Activated CD4-positive, alpha-beta T cell treated with anti-CD3 and anti-CD28 coated beads for 24 hours (primary cell): ENCODE measurements at places on chromosomes 13 and 19.

DNA sequence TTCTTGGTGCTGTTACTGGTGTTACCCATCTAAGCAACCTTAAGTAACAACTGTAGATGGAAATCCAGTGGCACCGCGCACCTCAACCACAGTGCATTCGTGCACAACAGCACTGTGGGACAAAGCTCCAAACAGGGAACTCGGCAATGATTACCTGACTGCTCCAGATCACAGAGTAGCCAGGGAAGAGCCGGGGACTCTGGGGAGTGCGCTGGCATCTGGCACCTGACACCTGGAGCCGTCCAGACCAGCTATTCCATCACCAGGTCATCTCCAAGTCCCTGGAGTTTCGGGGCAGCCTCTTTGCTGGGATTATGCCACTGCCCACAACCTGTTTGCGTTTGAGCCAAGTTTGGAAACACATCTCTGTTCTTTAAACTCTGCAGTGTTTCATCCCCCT is 62.0 kb downstream of the COL4A1 start:
- no peak for DNase-seq

DNA sequence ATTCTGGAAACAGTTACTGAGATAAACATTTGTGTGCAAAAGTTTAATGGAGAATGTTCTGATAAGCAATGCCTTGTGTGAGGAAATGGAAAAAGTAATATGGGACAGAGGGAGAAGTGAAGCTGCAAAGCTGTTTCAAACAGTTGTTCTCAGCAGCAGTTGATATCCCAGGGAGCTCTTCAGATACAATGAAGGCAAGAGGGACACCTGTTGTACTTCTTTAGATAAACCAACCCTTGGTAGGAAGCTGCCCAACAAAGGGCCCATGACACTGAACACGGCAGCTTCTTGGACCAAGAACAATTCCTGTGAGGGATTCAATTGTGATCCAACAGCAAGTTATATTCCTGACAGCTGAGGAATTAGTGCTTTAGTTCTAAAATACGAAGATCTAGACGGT is 894.3 kb upstream of the PCDH20 start:
- DNase-seq = no peak

DNA sequence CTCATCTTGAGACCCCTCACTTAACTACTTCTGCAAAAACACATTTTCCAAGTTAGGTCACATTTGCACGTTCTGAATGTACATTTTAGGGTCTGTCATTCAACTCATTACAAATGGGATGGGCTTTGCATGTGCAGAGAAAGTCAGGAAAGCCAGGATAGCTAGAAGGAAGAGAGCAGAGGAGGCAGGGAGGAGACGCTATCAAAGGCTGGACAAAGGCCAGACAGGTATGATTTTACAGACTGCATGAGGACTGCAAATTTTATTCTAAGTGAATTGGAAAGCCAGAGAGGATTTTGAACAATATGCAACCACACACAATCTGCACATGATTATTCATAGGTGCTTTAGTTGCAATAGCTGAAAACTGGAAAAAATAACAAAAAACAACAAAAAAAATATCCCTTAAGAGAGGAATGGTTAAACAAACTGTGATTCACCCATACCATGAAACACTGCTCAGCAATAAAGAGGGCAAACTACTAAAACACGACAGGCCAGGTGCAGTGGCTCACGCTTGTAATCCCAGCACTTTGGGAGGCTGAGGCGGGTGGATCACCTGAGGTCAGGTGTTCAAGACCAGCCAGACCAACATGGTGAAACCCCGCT is 21.1 kb downstream of the SYDE1 start:
- no peak for DNase-seq

DNA sequence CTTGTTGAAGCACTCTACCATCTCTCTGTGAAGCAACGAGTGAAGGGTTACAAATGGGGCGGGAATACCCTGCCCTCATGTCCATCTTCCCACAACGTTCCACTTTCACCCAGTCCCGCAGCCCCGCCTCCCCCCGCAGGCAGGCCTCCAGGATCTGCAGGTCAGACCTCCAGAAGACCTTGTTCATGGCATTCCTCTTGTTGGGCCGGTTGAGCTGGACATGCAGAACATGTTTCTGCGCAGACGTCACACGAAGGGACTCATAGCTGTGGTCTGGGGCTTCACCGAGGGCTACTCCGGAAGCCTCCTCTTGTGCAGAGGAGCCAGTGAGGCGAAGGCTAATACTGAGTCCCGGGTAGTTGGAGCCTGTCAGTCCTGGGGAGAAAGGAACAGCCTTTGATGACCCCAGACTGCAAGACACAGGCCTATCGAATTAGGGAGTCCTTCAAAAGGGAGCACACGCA is 420 bp downstream of the ECH1 start:
- DNase-seq = peak; percentile 22

- DNase-seq = no peak
Measured at GRCh38 chr13:74646091-74646490, 511.9 kb upstream of the KLF12 start.

- DNase-seq = no peak
Measured at GRCh38 chr13:29196409-29197074, 376.4 kb downstream of the MTUS2 start.

GRCh38 chr13:21232599-21232998 is 56.1 kb downstream of the MRPL57 start:
- no peak for DNase-seq

- DNase-seq = peak; percentile 86
Measured at GRCh38 chr19:39411832-39412099, 703 bp upstream of the PLEKHG2 start.

- DNase-seq = no peak
Measured at GRCh38 chr19:10289836-10290356, at the start of gene ICAM5. Gene ICAM5, plus strand, starts transcription at chr19:10289952. Its CDS starts 92 bp downstream, at chr19:10290044.

DNA sequence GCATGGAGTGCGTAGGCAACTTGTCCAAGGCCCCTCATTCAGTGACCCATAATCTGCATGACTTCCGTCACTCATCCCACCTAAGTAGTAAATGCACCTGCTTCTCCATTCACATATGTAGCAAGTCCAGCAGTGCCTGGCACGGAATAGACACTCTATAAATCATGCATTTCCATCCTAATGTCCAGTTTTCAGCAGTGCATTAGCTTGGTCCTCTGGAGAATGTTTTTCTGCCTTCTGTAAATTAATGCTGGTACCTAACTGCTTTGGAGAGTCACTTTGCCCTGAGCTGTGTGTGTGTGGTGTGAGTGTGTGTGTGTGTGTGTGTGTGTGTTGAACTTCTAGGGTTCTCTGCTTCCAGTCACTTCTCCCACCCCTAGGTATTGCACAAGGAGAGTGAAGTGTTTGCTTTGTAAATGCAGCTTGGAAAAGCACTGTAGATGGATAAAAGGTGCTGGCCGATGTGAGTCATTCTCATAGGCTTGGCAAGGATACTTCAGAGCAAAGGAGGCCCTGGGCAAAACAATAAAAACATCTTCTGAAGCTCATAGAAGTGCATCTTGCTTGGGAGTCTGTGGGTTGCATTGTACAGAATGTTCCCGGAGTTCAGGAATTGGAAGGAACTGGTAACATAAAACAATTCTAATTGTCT is 181.8 kb downstream of the KATNAL1 start:
- DNase-seq = no peak

DNA sequence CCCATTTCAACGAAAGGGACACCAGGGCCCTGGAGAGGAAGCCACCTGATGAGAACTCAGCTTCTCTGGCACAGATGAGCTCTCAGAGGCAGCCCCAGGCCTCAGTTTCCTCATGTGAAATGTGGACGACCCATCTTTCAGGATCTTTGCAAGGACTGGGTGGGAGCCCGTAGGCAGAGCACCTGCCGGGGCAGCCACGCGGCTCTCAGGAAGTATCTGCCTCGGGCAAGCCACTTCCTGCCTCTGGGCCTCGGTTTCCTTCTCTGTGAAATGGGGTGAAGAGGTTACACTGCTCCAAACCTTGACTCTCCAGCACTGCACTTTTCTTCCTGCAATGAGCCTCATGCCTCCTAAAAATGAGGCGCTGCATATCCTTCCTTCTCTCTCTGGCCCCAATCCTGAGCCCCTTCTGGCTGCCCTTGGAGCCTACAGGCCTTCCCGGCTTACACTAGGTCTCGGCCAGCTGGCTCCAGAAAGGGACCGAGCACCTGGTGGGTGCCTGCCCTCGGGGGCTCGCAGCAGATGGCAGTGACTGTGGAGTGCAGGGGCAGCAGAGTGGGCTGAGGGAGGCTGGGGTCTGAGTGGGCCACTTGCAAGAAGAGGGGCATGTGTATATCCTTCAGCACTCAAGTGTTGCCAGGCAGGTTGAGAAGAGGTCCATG is 3.5 kb downstream of the SSBP4 start:
- DNase-seq = no peak

DNA sequence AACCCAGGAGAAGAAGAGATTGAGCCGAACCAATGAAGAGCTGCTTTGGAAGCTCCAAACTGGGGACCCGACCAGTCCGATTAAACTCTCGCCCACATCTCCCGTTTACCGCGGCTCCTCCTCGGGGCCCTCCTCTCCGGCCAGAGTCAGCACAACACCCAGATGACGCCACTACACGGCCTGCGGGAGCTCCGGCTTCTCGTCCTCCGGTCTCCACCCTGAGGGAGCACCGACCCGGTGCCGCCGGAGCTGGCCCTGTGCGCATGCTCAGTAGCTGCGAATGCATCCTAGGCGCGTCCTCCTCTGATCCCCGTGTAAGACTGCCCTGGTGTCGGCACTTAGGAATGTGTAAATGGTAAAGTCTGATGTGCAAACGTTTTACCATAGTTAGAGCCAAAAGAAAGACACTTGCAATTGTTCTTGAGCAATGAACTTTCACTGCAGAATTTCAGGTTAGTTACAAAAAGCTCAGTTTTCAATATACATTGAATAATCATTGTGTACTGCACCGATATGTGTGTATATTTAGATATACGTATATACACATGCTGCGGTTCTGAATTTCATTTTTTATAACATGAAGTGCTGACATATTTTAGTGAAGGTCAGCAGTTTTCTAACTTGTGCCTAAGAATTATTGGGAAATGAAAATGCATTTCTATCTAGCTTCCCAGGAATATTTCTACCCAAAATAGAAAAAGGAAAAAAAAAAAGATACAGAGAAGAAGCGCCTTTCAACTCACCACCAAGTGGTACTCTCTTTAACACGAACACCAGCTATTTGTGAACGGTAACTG is 92.2 kb downstream of the SLC7A1 start:
- DNase-seq = no peak

DNA sequence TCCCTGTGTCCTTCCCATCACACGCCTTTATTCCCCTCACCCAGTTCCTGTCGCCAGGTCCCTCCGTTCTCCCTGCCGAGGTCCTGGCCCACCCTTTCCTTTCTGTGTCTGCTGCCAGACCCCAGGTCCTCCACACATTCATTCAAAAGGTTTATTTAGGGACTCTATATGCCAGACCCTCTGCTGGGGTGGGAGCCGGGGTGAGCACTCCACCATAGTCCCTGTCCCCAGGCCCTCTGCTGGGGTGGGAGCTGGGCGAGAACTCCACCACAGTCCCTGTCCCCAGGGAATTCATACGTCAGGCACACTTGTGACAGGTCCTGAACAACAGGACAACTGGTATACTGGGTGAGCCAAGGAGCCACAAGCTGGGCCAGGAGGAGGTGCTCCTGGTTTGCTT is 34.4 kb upstream of the TUBGCP3 start:
- DNase-seq = no peak

- DNase-seq = no peak
Measured at GRCh38 chr13:48892688-48893075, 83.0 kb upstream of the FNDC3A start.

DNA sequence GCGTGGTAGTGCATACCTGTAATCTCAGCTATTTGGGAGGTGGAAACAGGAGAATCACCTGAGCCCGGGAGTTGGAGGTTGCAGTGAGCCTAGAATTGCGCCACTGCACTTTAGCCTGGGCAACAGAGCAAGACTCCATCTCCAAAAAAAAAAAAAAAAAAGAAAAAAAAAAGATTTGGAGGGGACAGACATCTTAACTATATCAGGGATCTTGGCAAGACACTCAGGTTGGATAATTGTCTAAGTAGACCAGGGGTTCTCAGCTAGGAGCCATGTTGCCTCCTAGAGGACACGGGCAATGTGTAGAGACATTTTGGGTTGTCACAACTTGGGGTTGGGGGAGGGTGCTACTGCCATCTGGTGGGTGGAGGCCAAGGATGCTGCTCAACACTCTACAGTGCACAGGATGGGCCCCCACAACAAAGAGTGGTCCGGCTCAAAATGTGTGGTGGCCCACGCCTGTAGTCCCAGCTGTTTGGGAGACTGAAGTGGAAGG is 1.9 kb upstream of the ZNF580 start:
- peak; percentile 40 for DNase-seq

DNA sequence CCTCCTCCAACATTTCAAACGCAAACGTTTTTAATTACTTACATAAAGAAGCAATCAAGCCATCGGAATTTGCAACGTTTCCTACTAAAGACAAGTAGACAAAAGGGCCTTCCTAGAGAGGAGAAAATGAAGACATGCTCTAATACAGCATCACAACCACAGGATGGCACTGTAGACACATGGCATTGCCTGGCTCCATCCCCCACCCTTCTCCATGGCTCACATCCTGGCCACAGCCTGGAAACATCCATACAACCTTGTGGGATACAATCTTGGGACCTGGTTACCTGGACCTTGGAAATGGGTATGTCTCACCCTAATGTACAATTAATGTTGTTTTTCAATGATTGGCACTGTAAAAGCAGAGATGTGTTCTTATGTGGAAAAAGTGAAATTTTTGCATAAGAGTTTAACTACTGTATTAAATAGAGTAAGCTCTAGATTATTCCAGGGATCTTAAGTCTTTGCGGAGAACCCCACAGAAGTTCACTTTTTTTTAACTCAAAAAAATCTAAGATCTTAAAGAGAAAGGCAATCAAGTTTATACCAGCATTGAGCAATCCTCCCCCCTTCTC is 21.5 kb downstream of the EBPL start:
- no peak for DNase-seq

- no peak for DNase-seq
Measured at GRCh38 chr13:80504453-80504852, 163.5 kb upstream of the SPRY2 start.

DNA sequence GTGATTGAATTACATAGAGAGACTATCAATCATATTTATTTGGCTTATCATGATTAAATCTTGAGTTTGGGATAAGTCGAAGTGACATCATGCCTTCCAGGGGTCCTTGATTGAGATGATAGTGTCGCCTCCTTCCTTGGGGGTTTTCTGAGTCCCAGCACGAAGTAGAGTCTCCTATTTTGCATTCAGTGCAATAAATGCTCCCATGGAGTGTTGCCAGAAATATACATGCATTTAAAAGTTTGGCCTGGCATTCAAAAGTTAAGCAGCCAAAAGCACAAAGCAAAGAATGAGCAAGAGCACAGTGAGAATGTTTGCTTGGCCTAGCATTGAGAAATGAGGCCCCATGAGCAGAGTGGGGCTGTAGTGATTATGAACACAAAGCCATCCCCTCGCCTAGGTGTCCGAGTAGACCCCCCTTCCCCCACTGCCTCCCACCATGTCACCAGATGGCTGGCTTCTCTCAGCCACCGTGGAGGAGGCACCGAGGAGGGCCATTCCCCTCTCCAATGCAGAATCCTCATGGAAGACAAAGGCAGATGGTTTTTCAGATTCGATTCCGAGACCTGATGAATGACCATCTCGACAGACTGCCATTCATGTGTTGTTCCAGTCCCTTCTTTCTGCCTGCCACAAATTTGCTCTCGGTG is 58.8 kb upstream of the UBL3 start:
- DNase-seq = no peak

GRCh38 chr13:30362869-30363268 is 55.5 kb upstream of the KATNAL1 start:
- no peak for DNase-seq

- DNase-seq = no peak
Measured at GRCh38 chr19:11658970-11659369, 61.7 kb downstream of the ZNF627 start.

GRCh38 chr13:77810430-77810829 is 108.2 kb downstream of the EDNRB start:
- no peak for DNase-seq

- DNase-seq = no peak
Measured at GRCh38 chr13:100234006-100234405, 145.1 kb downstream of the PCCA start.
